ENCODE measurements at places on chromosomes 11 and 22.

DNA sequence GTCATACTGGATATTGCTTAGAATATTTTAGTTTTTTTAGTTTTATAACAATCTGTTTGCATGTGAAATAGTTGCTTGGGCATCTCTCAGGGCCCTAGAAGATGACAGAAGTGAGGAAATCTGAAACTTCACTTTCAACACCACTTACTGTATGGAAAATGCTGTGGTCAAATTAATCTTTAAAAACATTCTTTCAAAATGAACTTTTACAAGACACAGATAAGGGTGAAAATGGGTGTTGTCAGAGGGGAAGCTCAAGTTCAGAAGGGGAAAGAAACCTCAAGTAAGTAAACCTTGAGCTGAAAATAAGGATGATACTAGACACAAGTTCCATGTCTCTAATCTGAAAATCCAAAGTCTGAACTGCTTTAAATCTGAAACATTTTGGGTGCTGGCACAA, 1840.1 kb upstream of the RAG2 start:
- no peak for DNase-seq

- no peak for DNase-seq
These were observed 2.2 kb downstream of the PAX6 start for GRCh38 chr11:31808721-31809540.

GRCh38 chr11:134452838-134453155, 40.8 kb upstream of the B3GAT1 start:
- no peak for DNase-seq

GRCh38 chr11:104870910-104871309, 27.4 kb downstream of the CASP12 start:
- DNase-seq = no peak

DNA sequence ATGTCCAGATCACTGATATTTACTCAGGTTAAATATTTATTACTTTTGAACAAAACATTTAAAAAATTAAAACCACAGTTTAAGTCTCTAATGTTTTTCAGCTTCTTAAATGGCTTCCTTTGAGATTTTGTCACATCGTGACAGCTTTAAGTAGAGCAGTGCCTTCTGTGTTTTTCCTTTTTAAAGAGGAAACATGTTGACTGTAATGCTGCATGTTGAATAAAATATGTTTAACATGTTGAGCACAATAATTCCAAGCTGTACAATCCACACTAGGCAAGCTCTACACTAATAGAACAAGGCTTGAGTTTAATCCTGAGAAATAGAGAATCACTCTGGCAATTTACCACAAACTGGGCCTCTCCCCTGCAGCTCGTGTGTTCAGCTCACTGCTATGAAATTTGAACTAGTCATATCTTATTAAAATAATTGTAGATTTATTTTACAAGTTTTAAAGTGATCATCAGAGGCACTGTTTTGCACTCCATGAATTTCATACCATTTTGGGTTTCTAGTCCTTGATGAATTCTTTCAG, 368.3 kb downstream of the SOX6 start:
- no peak for DNase-seq
